ENCODE measurements at places on chromosomes 2 and 18.

DNA sequence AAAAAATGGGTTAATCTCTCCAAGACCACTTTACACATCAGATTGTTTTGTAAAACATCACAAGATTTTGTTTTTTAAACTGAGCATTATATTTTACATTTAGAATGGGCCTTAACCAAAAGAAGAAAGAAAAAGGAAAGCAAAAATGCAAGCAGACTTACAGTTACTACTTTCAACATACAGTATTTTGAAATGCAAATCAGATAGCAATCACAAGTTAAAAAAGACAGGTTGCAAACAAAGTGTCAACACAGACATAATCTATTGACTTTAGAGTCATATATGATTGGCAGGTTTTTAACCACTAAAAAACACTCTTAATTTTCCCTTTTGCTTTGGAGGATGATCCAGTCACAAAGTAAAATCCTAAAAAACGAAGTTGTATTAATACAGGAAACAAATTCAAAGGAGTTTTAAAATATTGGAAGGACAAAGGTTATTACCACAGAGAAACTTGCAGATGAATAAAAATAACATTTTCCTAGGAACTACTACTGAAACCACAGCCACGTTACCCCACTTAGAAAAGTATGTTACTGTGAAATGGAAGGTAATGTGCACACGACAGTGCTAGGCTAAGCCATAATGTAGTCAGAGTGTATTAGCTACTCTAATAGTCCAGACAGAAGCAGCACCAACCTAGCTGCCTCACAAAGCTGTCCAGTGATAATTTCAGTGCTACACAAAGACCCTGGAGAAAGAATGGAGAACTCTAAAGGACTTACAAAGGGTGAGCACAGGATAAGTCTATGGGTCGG lies 22.9 kb downstream of the DARS1 start:
- DNase-seq: no peak

GRCh38 chr2:68251187-68251854 lies 1.0 kb downstream of the PPP3R1 start:
- peak; percentile 92 for DNase-seq

DNA sequence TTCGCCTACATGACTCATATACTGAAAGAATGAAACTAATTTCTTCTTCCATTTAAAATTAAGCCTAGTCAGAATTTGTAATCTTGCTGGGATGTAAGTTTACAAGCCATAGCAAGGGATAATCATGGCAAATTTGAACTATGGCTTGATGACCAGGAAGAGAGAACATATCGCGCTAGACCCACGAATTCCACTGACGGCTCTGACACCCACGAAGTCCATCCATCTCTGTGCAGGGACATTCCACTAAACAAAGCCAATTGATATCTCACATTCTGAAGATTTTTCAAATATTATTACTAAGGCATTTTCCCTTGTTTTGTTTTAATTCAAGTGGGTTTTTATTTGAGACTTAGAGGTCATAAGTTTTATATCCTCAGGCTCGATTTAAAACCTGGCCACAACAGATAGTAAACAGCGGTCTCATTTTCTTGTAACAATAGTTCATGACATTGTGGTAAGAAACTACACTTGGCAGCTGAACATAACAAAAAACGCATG lies 113.0 kb downstream of the QPCT start:
- DNase-seq: no peak

DNA sequence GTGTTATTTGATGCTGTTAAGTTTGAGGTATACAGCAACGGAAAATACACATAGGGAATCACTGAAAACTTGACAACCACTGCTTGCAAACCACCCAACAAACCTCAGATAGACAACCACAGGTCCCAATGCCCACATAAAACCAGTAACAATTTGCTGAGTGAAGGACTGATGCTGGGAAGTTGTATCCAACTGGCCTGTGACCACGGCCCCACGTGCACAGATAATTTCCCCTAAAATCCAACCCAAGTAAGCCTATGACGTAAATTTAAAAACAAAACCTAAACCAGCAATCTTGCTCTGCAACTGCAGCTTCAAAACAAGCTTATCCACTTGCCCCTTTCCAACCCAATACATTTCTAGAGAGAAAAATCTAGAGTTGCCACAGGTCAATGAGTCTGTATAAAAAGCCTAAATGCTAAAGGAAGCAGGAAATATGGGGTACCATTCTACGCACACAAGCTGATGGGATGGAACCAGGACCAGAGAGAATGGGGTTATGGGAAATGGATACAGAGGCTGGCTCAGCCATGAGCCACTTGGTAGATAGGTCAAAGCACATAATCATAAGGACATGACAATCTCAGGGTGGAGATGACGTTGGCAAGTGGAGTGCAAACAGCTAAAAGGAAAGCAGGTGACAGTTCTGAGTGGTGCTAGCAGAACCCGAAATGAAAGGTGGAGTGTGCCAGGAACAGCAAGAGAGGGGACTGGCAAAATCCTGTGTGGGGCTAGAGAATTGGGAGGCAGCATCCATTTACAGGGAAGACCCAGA lies 27.8 kb upstream of the CREB1 start:
- no peak for DNase-seq

GRCh38 chr2:23599667-23600066 lies 214.7 kb downstream of the KLHL29 start:
- DNase-seq: no peak

DNA sequence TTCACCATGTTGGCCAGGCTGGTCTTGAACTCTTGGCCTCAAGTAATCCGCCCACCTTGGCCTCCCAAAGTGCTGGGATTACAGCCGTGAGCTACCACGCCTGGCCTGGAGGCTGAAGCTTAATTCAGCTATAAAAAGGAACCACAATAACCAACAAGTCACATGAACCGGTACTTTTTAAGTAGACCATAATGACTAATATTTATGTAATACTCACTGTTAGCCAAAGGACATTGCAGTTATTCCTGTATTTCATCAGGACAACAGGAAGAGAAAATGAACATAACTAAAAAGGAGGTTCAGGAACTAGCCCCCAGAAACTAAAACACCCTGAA lies 49.0 kb upstream of the TMEM87B start:
- DNase-seq: no peak

- peak; percentile 55 for DNase-seq
Observed at GRCh38 chr2:121076885-121077549, 208.0 kb downstream of the TFCP2L1 start.

DNA sequence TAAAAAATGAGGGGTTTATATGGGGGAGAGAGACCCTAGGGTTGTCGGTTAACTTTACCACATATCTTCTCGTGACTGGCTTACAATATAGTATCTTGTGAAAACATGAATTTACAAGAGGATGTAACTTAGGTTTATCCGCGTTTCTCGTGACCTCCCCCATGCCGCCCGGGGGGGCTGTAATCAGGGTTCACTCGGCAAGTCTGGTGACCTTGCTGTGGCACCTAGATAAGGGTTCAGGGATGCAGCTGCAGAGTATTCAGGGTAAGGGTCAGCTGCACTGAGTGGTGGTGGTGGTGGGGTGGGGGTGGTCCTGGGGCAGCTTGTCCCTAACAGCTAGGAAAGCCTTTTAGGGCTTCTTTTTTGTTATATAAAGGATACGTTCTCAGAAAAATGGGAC lies 112.3 kb downstream of the LYPD1 start:
- DNase-seq: no peak

DNA sequence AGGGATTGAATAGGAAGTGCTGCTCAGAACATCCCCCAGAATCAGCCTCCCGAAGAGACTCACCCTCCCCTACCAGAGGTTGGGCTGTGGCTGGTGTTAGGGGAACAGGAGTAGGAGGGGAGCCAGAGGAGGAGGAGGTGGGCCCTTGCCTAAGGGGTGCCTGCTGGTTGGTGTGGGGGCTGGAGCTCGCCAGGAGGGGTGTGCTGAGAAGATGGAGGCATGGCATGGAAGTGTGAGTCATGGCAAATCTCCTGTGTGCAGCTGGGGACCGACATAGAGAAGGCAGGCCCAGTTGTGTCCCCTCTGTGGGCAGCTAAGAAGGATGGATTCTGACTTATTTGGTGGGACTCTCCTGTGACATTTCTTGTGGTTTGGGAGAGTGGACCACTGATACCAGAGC lies 73.7 kb downstream of the DGKD start:
- peak; percentile 19 for DNase-seq

DNA sequence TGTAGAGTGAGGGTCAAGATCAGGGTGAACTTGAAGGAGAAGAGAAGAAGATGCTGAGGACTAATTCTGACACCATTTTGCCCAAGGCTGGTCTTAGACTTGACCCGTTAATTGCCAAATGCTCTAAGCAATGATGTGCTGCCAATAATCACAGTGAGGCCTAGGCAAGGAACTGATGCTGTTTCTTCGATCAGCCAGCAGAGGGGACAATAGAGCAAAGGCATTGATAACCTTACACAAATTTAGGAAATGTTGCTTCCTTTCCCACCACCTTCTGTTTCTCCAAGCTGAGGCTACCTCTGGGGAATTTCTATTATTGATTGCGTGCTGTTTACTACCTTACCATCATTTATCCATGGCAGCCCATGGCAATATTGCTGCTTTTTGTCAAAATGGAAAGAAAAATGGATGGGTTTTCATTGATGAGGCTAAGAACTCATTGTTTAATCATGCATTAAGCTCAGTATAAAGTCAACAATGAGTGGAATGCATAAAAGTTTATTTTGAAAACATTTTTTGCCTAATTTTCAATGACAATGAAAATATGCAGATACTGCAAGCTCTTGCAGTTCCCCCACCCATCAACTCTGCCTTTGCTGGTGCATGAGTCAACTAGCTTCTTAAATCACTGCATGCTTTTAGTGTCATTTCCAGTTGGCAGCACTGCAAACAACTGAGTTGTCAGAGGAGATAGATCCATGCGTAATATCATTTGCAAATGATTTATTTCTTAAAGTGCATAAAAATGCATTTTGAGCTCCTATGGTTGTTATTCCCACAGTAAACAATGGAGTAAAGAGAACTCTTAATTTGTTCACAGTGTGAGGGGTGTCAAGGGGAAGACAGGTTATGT lies 116.4 kb upstream of the NYAP2 start:
- DNase-seq: peak; percentile 40

- no peak for DNase-seq
Observed at GRCh38 chr2:57343391-57344006, 703.1 kb upstream of the VRK2 start.

GRCh38 chr18:73511771-73512503 lies 635.7 kb downstream of the FBXO15 start:
- no peak for DNase-seq

GRCh38 chr2:128279009-128279408 lies 39.7 kb downstream of the HS6ST1 start:
- no peak for DNase-seq

DNA sequence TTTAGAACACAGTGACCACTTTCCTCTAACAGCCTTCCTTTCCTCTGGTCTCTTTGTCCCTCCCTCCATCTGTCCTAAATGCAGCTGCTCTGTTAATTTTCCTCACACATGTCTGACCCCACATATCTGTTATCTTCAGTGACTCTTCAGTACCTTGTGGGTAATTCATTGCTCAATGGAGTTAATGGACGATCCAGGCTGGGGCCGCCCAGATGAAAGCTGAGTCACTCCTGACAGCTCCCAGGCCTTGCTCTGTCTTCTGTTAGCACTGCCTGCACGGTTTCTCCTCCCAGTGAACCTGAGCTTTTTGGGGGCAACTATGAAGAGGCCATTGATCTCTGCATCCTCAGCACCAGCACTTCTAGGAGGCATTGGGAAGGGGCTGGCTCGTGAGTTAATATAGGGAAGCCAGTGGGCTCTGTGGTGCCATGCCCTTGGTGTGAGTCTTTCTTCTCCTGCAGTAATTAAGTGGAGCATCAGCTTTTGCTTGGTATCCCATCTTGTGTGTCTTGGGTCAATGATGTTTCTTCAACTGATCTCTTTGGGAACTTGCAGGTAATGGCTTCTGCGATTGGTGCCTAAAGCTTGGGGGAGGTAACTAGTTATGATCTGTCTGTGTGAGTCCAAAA lies 67.3 kb downstream of the SNORC start:
- peak; percentile 18 for DNase-seq

DNA sequence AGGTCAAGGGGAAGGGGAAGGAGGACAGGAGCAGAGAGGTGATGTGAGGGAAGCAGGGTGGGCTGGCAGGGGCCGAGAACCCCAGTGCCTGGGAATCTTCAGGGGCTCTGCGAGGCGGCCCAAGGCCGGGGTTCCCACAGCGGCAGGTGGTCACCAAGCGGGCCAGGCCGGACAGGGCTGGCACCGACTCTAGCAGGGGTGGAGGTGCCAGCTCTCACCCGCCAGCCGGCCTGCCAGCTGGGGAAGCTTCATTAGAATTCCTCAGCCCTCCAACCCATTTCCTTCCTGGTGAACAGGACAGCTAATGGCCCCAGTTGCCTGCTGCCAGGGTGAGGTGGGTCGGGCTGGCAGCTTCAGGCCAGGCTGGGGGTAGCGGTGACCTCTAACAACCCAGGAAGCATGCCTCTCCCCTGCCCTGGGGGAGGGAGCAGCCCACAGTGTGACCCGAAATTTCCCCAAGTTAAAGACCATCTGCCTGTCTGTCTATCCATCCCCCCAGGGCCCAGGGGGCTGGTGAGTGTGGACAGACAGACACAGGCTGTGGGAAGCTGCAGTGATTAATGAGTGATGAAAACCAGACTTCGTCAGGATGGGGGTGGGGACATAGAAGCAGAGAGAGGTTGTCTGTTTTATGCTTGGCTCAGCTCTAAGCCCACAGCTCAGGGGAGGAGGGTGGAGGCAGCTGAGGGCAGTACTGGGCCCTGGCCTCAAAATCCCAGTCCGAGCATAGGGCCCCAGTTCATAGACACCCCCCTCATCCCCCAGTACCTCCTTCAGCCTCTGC lies 144.1 kb downstream of the ZFP36L2 start:
- DNase-seq: no peak

DNA sequence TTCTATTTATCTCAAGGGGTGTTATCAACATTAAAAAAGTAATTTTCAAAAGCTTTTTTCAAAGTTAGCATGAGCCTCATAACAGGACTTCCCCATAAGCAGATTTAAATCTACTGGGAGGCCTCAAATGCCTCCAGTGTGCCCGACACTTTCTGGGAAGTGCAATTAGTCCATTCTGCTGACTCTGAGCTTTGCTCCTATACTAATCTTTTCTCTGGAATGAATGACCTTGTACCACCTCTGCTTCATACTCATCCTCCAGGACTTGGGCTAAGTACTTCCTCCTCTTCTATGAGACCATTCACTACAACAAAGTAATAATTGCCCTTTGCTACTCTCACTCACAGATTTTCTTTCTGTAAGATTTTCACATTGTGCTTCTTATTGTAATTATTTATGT lies 111.1 kb downstream of the RIT2 start:
- no peak for DNase-seq

GRCh38 chr2:187545238-187545751 lies 8.9 kb downstream of the TFPI start:
- no peak for DNase-seq

- DNase-seq: peak; percentile 57
Observed at GRCh38 chr2:123993728-123994323, 31.3 kb upstream of the CNTNAP5 start.

- peak; percentile 66 for DNase-seq
Observed at GRCh38 chr18:39313992-39314391, 1748.4 kb upstream of the CELF4 start.

GRCh38 chr2:241940329-241940728 lies 70.8 kb downstream of the RTP5 start:
- peak; percentile 48 for DNase-seq

All from common myeloid progenitor, CD34-positive (primary cell).